ENCODE measurements at places on chromosomes 7 and 10. TPM values are rescaled to one million over a fixed set of nuclear protein-coding genes. Genes with fewer than 3 reads are reported as not detected.

Gene NXPH1
- 0.45 TPM for polyA plus RNA-seq

Gene GIMAP7
- not detected for polyA plus RNA-seq

Gene LRRC18
- not detected for polyA plus RNA-seq

Gene CYP17A1
- polyA plus RNA-seq: not detected

Gene MUC3A
- 44.4 TPM for polyA plus RNA-seq

Gene HMX3
- polyA plus RNA-seq: not detected

Gene ZNF25
- polyA plus RNA-seq: 0.23 TPM

- DNase-seq: no peak
Observed at GRCh38 chr10:110009736-110010475, 2.1 kb downstream of the ADD3 start.

- no peak for DNase-seq
Observed at GRCh38 chr10:78450239-78450638, 416.6 kb downstream of the RPS24 start.

DNA sequence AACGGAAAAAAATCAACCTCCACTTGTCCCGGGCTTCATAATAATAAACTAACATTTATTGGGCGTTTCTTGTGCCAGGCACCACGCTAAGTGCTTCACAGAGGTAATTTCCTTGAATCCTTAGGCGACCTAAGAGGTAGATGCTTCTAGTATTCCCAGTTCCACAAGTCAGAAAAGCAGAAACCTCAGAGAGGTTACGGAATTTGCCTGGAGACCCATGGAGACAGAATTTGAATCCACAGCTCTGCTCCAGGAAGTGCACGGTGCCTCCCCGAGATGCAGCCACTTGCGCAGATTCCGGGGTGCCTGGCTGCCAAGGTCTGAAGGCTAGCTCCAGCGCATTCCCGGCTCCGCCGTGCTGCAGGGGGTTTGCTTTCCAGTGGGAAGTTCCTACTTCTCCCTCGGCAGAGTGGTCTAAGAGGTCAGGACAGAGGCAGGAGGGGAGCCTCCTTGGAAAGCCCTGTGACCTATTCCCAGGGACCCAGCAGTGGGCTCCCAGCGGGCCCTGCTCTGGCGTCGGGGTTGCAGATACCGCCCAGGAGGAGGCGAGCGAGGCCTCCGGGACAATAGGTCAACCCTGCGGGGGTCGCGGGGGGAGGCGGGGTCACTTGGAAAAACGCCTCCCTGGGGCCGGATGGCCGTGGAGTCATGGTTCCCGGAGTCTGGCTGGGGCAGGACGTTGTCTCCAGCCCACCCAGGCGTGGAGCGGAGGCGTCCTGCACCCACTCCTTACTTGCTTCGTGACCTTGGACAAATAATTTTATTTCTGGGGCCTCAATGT, 10.1 kb upstream of the NKX2-3 start:
- peak; percentile 92 for DNase-seq

GRCh38 chr10:17428351-17429097, 25.9 kb downstream of the ST8SIA6 start:
- peak; percentile 17 for DNase-seq

DNA sequence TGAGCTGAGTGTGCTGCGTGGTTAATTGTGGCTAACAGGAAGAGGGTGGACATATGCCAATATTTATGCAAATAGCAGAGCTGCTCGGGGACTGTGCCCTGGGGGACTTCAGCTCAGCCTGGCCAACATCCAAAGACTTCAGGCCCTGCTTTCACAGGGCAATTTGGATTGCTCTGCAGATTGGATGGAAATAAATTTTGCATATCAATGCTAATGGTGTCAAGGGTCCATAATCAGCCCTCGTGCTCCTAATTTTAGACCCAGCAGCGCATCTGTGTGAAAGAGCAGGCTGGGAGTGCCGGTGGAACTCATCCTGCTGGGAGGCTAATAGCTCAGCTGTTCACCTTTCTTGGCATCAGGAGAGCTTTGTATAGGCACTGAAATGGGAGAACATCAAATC, 270.1 kb downstream of the TCERG1L start:
- no peak for DNase-seq

DNA sequence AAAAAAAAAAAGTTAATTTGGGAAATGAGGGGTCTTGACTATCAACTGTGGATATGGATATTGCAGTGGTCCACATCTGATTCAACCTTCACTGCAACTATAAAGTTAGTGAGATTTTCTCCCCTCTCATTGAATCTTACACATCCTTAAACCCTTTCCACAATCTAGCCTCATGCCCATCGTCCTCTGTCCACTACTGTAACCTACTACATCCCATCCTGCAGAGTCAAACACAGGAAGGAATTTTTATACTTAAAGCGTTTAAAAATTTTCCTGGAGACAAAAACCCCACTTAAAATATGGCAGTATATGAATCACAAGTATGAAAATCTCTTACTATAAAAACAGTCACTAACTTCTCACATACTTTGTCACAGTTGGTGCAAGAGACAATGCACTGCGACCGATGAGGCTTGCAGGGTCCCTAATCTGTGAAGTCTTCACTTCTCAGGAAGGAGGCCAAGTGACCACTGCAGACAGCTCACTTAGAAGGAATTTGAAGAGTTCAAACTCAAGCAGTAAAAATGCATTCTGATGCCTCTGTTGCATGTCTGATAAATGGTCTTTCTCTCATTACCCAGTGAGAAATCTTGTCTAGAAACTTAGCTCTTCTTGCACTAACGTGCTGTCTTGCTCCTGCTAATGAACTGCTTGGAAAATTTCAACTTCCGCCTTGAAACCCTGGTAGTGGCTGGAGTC, 50.3 kb upstream of the ST8SIA6 start:
- DNase-seq: no peak

GRCh38 chr7:149569025-149569725, 71.6 kb upstream of the ZNF746 start:
- DNase-seq: peak; percentile 7

- DNase-seq: no peak
Observed at GRCh38 chr7:138545123-138545522, 85.1 kb downstream of the TRIM24 start.

- no peak for DNase-seq
Observed at GRCh38 chr7:93307131-93307660, 75.0 kb downstream of the VPS50 start.

GRCh38 chr7:131674131-131674530, 117.7 kb upstream of the PODXL start:
- DNase-seq: no peak
